ENCODE measurements at places on chromosomes 2 and 18.

DNA sequence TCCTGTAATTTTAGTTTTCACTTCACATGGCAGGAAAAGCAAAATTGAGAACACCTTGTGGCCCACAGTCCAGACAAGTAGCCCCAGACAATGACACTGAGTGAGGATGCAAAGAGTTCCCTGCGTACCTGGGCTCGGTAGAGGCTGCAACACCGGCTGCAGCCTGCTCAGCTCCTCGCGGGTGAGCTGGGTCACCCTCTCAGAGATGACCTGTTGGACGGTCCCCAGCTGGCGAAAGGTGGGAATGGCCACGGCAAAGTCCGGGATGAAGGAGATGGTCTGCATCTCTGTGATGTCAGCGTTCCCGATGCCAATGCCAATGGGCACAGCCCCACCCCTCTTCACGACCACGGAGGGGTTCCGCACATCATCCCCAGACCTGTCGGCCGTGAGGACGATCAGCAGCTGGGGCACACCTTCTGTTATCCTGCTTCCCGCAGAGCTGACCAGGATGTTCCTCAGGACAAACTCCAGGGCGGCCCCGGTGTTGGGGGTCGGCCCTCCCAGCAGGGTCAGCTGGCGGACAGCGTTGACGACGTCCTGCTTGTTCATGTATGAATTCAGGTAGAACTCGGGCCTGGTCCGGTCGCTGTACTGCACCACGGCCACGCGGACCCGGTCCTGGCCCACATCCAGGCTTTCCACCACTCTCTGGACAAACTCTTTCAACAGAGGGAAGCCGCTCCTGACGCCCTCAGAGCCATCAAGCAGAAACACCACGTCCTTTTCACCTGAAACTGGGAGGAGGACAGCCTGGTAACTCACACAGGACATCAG, 39.5 kb downstream of the COL6A3 start:
- DNase-seq: no peak

DNA sequence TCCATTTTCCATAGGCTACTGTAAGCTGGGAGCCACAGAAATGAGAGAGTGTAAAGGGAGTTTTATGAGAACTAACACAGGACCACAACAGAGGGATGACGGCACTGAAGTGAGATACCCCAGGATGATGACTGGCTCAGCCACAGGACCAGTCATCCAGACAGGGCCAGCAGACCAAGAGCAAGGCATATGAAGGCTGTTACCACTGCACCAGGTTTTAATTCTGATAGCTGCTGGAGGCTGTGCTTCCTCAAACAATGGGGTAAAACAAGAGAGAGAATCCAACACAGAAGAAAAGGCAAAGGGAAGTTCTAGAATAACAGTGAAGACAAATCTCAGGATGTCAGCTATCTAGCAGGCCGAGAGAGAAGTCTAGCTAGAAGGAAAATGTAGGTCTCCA, 94.9 kb downstream of the BCL2 start:
- peak; percentile 54 for DNase-seq

GRCh38 chr2:232541961-232542714, 2.6 kb downstream of the CHRNG start:
- no peak for DNase-seq

- DNase-seq: no peak
These were observed 139.9 kb upstream of the MEX3C start for GRCh38 chr18:51337406-51337805.

GRCh38 chr18:21769206-21769605, 28.6 kb downstream of the MIB1 start:
- no peak for DNase-seq

GRCh38 chr2:141063406-141063805, 1067.4 kb downstream of the LRP1B start:
- DNase-seq: no peak

DNA sequence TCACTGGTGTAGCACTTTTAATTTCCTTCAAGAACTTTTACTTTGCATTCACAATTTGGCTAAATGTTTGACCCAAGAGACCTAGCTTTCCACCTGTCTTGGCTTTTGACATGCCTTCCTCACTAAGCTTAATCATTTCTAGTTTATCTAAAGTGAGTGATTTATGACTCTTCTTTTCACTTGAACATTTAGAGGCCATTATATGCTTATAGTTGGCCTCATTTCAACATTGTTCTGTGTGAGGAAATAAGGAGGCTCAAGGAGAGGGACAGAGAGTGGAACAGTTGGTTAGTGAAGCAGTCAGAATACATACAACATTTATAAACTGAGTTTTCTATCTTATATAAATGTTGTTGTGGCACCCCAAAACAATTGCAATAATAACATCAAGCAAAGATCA, 489.3 kb upstream of the CDH2 start:
- DNase-seq: no peak

GRCh38 chr2:6074089-6074643, 382.0 kb downstream of the SOX11 start:
- DNase-seq: no peak

- no peak for DNase-seq
These were observed 166.5 kb upstream of the MYCN start for GRCh38 chr2:15773846-15774245.

DNA sequence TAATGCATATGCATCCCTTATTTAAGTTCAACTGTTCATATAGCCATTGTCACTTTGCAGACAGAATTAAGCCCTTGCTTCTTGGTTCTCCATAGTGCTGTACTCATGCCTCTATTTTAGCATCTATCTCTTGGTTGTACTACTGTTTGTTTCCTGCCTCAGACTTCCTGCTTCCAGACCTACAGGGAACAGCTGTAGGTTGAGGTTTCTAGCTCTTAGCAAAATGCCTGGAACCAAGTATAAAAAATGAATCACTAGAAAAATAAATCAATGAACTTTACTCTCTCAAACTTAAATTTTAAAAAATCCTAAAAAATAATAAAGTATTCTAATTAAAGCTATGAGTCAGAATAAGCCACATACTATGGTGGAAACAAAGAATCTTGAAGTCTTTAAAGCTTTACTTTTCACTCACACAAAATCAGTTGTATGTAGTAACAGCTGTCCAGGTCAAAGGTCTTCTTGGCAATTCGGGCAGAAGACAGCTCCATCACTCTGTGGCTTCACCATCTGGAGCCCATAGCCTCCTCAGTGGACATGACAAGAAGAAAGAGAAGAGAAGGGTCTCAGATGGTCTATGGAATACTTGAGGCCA, 1228.1 kb upstream of the GYPC start:
- DNase-seq: no peak

GRCh38 chr2:235265348-235265965, 228.4 kb upstream of the AGAP1 start:
- DNase-seq: no peak

GRCh38 chr2:233453111-233453915, 99.0 kb downstream of the DGKD start:
- DNase-seq: no peak

DNA sequence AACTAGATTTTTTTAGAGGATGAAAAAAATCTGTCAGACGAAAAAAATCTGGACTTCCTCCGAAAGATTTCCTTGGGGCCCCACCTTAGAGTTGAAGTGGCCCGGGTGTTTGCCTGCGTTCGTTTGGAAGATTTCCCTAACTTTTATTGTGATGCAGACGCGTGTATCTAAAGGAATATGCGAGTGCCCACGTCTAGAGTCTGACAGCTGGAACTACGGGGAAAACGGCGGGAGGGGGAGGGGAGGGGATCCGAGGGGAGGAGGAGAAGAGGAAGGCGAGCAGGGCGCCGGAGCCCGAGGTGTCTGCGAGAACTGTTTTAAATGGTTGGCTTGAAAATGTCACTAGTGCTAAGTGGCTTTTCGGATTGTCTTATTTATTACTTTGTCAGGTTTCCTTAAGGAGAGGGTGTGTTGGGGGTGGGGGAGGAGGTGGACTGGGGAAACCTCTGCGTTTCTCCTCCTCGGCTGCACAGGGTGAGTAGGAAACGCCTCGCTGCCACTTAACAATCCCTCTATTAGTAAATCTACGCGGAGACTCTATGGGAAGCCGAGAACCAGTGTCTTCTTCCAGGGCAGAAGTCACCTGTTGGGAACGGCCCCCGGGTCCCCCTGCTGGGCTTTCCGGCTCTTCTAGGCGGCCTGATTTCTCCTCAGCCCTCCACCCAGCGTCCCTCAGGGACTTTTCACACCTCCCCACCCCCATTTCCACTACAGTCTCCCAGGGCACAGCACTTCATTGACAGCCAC, 2.4 kb upstream of the SP9 start:
- no peak for DNase-seq

- no peak for DNase-seq
These were observed 333.3 kb downstream of the SLC8A1 start for GRCh38 chr2:40118622-40119021.

GRCh38 chr2:74493546-74493945, 5.9 kb downstream of the LBX2 start:
- DNase-seq: no peak

DNA sequence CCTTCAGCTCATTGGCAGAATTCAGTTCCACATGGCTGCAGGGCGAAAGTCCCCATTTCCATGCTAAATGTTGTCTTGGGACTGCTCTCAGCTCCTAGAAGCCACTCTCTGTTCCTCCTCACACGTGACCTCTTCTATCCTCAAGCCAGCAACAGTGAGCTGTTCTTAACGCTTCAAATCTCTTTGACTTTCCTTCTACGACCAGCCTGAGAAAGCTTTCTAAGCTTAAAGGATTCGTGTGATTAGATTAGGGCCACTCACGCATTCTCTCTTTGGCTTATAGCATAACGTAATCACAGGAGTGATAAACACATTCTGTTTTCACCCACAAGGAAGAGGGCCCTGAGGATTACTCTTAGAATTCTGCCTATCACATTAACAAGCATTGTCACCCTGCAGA, 29.8 kb upstream of the LAMA1 start:
- no peak for DNase-seq

DNA sequence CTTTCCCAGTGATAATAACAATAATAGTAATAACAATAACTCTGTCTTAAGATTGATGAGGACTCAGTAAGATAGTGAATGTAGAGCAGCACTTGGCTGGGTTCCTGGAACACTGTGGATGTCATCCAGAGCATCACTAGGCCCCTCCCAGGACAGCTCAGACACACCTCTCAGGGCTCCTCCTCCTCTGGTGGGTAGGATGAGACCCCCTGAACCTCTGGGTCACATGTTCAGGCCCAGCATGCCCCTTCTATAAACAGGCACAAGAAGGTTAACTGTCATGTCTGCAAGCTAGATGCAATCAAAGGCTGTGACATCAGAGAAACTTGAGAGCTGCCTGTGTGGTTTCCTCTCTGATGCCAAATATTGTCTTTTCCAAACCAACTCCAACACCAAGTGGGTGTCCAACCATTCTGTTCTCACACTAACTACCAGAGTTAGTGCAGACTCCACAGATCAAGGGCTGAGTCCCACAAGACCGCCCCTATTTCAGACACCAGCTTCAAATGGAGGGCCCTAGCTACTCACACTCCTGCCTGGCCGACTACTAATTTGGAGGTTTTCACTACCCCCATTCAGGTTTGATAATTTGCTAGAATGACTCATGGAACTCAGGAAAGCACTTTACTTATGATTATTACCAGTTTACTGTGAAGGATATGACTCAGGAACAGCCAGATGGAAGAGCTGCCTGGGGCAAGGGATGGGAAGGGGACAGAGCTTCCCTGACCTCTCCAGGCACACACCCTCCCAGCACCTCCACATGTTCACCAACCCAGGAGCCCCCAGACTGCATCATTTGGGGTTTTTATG, 46.4 kb upstream of the BZW1 start:
- peak; percentile 38 for DNase-seq

All from activated CD4-positive, alpha-beta T cell treated with anti-CD3 and anti-CD28 coated beads, Interleukin-2, amount 50 U/mL, for 24 hours (primary cell).